ENCODE measurements at places on chromosomes 6 and 20.

DNA sequence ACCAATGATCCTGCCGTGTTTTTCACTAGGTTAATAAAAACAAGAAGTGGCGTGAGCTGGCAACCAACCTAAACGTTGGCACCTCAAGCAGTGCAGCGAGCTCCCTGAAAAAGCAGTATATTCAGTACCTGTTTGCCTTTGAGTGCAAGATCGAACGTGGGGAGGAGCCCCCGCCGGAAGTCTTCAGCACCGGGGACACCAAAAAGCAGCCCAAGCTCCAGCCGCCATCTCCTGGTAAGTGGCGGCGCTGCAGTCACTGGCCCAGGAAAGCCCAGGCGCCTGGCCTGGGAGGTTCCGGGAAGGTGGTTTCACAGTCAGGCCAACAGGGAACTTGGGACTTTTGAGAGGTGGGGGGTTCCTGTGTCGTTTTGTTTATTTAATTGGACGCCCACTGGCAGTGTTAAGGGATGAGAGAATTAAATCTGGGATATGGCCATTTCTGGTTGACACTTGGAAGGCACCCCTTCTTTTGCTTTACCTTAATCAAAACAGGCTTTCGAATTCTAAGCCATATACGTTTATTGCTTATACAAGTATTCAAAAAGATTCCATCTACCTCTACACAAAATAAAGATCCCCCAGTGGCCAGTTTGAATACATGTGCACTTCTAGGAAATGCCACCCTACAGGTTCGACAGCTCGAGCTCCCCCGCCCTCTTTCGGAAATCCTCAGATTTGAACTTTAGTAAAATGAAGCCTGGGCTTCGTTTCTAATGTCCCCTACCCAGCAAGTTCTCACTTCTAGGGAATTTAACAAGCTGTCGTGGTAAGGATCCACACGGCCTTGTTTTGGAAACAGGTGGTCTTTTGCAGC lies 138.9 kb downstream of the TMEM242 start:
- DNase-seq, result peak; percentile 52

DNA sequence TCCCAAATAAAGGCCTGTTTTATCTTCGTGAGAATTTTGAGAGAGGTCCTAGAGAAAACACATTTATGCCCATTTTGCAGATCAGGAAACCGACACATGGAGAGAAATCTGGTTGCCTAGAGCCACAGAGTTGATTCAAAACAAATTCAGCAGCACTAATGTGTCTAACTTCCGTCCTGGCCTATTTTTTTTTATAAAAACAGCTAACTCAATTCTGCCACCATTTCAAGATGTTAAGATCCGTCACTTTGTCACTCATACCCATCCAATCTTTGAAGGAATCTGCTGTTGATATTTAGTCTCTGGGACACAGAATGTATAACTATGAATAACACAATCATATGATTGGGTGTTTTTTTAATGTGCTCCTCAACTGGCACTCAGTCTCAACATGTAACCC lies 611.1 kb upstream of the ARID1B start:
- DNase-seq, result no peak

GRCh38 chr6:101527467-101527866 lies 134.0 kb downstream of the GRIK2 start:
- no peak for DNase-seq

- DNase-seq, result no peak
Observed at GRCh38 chr6:2746557-2747061, 4.1 kb downstream of the MYLK4 start.

DNA sequence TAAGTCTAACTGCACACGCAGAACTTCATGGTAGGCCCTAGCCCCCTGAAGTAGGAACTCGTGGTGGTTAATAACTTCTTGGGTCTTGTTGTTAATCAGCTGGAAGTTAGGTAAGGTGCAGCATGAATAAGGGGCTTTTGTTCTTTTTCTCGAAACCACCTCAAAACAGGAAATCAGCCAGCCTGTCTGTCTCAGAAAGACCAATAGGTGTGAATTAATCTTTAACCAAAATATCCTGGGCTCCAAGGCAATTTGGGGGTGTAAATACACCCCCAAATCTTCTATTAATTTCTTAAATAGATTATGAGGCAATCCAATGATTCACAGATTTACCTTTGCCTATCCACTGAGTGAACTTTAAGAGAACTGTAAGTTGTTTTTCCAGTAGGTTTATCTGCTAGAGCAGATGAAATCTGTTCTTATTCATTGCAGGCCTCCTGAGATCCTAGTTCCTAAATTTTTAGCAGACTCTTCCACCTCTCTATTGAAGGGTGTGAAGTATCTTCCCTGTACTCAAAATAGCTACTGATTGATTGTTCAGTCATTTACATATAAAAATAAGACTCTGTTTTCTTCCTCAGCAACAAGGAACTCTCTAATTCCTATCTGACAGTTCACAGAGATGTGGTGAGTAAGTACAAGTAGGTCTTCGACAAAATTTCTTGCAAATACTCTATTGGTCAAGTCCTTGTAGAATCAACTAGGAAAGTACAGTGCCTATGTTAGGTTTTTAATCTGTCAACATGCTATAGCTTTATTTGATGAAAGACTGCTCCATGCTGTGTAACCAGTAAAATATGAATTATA lies 427.1 kb upstream of the NOX3 start:
- no peak for DNase-seq

DNA sequence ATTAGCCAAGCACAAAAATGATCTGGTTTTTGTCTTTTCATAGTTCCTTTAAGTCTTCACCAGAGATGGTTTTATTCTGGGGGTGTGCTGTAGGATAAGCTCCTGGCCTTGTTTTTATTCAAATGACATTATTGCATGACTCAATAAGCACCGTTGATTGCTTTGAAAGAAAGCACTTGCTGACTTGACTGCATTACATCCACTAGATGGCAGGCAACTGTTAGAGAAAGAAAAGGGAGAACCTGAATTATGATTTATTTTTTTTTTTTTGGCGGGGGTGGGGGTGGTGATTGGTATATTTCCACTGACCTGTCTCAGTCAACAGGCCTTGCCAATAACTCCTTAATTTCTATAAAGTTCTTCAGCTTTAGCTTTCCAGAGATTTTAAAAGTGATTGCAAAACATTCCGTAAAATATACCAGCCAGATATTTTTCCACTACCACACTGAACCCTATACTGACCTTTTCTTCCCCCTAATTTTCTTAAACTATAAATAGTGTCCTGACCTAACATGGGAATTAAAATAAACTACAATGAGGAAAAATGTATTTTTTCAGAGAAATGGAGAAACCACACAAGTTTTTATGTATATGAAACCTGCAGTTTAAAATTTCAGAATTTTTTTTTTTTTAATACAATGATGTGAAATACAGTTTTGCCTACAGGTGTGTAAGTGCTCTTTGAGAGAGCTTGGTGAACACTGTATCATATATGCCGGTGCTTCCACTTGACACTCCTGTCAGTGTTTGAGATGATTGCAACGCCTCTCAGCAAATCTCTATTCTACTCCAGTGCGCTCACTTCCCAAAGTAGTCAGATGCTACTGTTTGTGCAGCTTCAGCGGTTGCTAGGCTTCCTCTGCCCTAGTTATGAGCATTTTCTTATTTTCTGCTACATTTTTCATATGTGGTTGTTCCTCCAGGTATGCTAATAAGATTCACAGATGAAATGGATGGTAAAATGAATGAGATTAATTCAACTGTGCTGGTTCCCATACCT lies 274.3 kb downstream of the CD109 start:
- peak; percentile 10 for DNase-seq

- DNase-seq, result peak; percentile 60
Observed at GRCh38 chr20:53800883-53801604, 207.4 kb upstream of the ZNF217 start.

GRCh38 chr6:155936127-155936526 lies 480.5 kb upstream of the NOX3 start:
- DNase-seq, result no peak

DNA sequence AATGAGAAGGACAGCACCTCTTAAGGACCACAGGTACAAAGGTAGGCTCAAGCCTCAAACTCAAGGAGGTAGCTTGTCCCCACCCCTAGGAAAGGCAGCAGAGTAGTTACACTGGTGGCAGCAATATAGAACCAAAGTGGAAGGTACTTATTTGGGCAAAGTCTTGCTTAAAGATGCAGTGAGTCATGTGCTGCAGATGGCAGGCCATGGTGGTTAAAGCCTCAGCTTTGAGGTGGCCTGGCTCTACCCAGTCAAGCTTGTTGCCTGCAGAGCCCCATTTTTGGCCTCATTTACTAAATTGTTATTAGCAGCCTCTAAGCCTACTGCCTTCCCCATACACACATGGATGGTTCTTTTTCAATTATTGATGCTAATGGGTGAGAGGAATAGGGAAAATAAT lies 146.0 kb downstream of the ELOVL4 start:
- DNase-seq, result no peak

DNA sequence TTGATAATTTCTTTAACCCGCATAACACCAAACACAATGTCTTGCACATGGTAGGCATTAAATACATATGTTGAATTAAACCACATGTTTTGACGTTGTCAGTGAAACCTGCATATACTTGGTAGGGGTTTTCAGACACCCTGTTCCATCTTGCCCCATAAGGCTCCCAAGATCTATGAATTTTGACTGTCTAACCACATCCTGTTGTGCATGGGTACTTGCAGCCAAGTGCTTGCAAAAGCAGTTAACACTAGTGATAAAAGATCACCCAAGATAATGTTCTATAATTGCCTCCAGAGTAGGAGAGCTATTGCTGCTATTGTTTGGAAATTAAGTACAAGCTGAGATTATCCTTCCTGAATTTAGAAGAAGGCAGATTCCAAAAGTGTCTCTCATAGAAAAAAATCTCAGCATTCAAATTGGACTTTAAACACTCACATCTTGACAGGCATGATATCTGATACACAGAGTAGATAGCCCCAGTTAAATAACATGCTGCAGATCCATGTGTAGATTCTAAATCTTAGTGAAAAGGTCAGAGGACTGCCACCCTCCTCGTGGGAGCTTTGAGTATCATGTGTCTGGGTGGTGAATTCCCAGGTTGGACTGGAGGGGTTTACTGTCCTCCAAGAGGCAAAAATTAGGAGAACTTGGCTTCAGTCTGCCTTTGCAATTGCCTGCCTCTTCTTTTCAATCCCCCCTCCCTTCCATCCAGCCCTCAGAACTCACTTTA lies 25.8 kb upstream of the CCN6 start:
- DNase-seq, result no peak

GRCh38 chr20:8335495-8336195 lies 203.6 kb downstream of the PLCB1 start:
- DNase-seq, result no peak

DNA sequence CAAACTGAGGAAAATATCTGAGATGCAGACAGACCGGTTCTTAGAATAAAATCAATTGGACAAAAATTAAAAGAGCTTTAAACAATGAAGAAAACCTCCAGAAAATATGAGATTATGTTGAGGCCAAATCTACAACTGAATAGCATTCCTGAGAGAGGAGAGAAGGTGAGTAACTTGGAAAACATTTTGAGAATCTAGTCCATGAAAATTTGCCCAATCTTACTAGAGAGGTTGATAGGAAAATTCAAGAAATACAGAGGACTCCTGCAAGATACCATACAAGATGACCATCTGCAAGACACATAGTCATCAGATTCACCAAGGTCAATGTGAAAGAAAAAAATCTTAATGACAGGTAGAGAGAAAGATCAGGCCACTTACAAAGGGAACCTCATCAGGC lies 437.7 kb upstream of the ADGRB3 start:
- no peak for DNase-seq

- no peak for DNase-seq
Observed at GRCh38 chr6:129447198-129447565, 262.8 kb downstream of the ARHGAP18 start.

GRCh38 chr6:46453741-46454316 lies 37.4 kb downstream of the RCAN2 start:
- DNase-seq, result no peak

GRCh38 chr6:137909533-137909932 lies 42.5 kb downstream of the TNFAIP3 start:
- no peak for DNase-seq

DNA sequence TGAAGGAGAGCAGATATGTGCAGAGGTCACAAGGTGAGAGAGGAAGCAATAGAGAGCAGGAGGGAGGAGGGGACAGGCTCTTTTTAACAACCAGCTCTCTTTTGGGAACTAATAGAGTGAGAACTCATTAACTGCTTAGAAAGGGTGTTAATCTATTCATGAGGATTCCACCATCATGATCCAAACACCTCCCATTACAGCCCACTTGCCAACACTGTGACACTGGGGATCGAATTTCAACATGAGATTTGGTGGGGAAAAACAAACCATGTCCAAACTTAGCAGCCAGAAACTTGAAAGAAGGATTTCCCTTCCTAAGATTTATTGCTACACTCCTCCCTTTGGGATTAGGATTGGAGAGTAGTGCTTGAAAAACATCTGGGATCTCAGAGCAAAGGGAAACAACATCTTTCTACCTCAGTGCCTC lies 135.5 kb upstream of the PLCB4 start:
- no peak for DNase-seq

- no peak for DNase-seq
Observed at GRCh38 chr20:2507464-2507863, 1.3 kb downstream of the ZNF343 start.

- DNase-seq, result no peak
Observed at GRCh38 chr20:25242231-25242630, 5.7 kb upstream of the PYGB start.

DNA sequence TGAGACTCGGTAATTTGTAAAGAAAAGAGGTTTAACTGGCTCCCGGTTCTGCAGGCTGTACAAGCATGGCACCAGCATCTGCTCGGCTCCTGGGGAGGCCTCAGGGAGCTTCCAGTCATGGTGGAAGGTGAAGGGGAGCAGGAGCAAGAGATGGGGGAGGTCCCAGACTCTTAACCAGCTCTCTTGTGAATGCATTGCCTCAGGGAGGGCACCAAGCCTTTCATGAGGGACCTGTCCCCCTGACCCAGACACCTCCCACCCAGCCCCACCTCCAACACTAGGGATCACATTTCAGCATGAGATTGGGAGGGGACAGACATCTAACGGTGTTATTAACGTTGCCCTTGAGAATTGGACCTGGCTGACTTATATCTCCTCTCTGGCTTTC lies 68.6 kb downstream of the PTPN1 start:
- DNase-seq, result no peak

DNA sequence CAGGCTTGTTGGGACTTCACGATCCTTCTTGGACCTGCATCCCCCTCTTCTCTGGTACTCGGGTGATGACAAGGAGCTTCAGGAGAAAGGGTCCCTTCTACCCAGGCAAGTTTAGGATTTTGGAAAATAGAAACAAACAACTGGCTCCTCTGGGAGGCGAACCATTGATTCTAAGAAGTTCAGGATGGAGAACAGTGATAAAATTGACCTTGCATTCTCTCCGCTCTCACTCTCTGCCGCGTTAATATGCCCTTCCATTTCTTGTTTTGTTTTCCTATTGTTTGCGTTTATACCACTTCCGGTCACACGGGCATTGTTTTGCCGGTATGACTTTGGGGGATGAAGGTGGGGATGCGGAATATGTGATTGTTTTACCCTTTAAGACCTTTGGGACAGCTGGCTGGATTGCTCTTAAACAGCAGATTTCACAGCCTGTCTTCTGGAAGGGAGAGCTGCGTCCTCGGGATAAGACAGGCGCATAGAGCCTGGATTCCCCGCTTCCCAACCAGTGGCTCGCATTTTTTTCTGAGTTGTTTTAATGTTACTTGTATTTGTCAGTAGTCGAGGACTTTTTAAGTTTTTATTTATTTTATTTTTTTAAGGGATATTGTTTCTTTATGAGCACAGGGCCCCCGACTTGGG lies 144.3 kb upstream of the ZNF184 start:
- no peak for DNase-seq

- no peak for DNase-seq
Observed at GRCh38 chr6:148999929-149000468, 253.2 kb downstream of the UST start.

GRCh38 chr6:154410619-154411072 lies 54.0 kb upstream of the IPCEF1 start:
- peak; percentile 60 for DNase-seq

- DNase-seq, result no peak
Observed at GRCh38 chr6:137581019-137581707, 87.0 kb upstream of the OLIG3 start.
